Endothelial cell of coronary artery (primary cell): ENCODE measurements at places on chromosomes 5 and 9. TPM values are rescaled to one million over a fixed set of nuclear protein-coding genes. Genes with fewer than 3 reads are reported as not detected.

PCDHB4 gene
- 0.09 TPM in 2 replicates for total RNA-seq

SECISBP2 gene
- total RNA-seq, result 19.4 and 26.9 TPM in 2 replicates

PCDHGB1 gene
- total RNA-seq, result 0.99 and 2.0 TPM in 2 replicates

FAM81B gene
- total RNA-seq, result not detected in 2 replicates

KDM3B gene
- total RNA-seq, result 43.6 and 44.2 TPM in 2 replicates

HMMR gene
- total RNA-seq, result 17.3 and 36.1 TPM in 2 replicates

NIPSNAP3A gene
- 28.5 and 34.1 TPM in 2 replicates for total RNA-seq

IL9 gene
- not detected in 2 replicates for total RNA-seq

ADGRV1 gene
- 0.09 and 0.56 TPM in 2 replicates for total RNA-seq

RAD17 gene
- 13.5 and 15.4 TPM in 2 replicates for total RNA-seq

LCNL1 gene
- 0.19 TPM in 1 of 2 replicates, not detected in the other for total RNA-seq

SHISAL2B gene
- total RNA-seq, result not detected in 2 replicates

OSMR gene
- total RNA-seq, result 9.7 and 54.0 TPM in 2 replicates

SLC34A3 gene
- not detected in 2 replicates for total RNA-seq

GRIA1 gene
- total RNA-seq, result under 0.01 TPM in 1 of 2 replicates, not detected in the other

PANK3 gene
- total RNA-seq, result 33.1 and 40.8 TPM in 2 replicates

YTHDC2 gene
- total RNA-seq, result 25.1 and 34.4 TPM in 2 replicates
